Activated naive CD8-positive, alpha-beta T cell treated with anti-CD3 and anti-CD28 coated beads, Interleukin-2, amount 10 ng/mL, durations not matched to agents 7 days and 5 days (primary cell): ENCODE measurements at places on chromosomes 1 and 21. TPM values are rescaled to one million over a fixed set of nuclear protein-coding genes. Genes with fewer than 3 reads are reported as not detected.

The SLC2A5 gene
- total RNA-seq: not detected

The HES2 gene
- total RNA-seq: not detected

DNA sequence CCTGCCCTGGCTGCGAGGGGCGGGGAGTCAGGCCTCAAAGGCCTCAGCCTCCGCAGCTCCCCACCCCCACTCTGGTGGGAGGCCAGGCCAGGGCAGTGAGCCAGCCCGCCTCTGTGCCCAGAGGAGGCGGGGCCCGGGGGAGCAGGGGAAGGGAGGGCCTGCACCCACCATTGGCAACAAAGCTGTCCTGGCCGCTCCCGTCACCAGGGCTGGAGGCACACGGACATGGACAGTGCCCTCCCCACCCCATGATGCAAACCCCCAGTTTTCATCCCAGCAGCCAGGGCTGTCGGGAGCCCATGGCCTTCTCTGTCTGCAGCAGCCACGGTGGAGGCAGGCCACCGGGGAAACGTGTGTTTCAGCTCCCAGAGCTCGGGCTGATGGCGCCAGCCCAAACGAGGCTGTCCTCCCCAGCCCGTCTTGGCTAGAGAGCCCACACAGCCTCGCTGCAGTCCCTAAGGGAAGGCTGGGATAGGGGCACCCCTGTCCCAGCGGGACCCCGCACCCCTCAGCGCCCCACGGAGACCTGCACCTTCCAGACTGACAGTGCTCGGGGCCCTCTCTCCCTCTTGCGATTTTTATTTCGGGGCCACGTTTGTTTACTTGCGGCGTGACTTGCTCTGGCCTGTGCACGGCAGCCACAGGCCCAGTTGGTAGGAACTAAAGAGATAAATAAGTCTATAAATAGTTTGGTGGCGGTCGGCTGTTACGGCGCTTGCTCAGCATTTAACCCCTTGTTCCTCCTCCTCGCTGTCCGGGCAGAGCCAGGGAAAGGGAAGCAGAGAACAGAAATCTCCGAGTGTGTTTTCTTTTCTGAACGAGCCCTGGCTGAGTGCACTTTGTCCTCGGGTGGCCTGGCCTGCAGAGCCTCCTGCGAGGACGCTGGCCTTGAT is 101.8 kb downstream of the PRDM16 start:
- no peak for DNase-seq

- DNase-seq: peak; percentile 68
These were observed 1.0 kb upstream of the S100A2 start for GRCh38 chr1:153566414-153567371.

DNA sequence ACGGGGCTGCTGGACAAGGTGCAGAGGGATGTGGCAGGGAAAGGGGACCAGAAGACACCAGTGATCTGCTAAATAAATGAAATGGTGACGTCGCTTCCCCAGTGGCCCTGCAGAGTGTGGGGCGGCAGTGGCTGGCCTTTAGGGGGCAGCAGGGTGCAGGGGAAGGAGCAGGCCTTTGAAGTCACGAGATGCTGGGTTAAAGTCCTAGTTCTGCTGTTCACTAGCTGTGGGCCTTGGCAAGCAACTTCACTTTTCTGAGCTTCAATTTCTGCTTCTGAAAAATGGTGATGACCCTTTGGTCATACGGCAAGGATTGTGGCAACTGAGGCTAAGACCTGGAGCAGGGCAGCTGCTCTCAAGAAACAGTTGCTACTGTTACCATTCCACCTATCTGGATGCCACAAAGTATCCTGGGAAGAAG is 9.2 kb upstream of the GALE start:
- DNase-seq: peak; percentile 84

DNA sequence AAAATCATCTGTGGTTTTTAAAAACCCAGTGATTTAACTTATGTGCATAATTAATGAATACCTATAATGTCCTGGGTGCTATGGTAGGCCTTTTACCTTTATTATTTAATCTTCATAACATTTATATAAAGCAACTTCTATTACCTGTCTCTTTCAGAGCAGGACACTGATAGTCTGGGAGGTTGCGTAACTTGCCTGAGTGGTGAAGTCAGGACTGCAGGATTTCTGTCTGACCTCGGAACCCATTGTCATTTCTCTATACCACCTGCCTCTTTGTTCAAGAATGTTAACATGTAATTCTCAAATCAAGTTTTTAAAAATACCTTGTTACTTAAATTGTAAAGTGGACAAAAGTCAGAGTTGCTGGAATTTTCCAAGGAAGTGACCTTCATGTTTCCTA is 41.0 kb upstream of the BACH1 start:
- DNase-seq: no peak

GRCh38 chr1:110161849-110162248 is 11.6 kb downstream of the SLC6A17 start:
- DNase-seq: no peak

- no peak for DNase-seq
These were observed 30.6 kb downstream of the SYT6 start for GRCh38 chr1:114122941-114123618.

The NR0B2 gene
- not detected for total RNA-seq

DNA sequence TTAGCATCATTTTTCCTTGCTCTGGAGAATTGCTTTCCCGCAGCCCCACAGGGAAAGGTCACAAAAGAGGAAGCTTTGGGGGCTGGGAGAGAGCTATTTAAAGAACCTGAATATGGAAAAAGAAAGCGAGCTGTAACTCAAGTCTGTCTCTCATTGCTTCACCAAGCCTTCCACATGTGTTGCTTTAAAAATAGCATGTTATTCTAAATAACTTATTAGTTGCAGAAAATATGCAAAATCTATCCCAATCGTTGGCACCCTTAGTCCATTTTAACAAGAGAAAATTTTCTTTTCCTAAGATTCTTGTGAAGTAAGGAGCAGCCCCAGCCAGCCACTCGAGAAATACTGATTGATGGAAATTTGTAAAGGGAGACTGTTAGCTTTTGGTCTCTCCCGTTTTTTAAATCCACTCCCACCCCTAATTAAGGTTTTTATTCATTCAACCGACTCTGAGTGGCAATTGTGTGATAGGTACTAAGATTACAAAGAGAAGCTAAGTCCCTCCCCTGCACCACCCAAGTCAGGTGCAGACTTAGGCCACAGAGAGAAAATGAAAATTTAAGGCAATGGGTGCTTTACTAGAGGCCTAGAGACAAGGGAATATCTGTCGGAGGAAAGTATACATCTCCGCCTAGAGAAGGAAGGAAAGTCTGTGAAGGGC is 802 bp downstream of the CYP4X1 start:
- DNase-seq: no peak

- no peak for DNase-seq
These were observed 21.3 kb upstream of the PHTF1 start for GRCh38 chr1:113780374-113781146.

The PGBD2 gene
- 9.6 TPM for total RNA-seq

DNA sequence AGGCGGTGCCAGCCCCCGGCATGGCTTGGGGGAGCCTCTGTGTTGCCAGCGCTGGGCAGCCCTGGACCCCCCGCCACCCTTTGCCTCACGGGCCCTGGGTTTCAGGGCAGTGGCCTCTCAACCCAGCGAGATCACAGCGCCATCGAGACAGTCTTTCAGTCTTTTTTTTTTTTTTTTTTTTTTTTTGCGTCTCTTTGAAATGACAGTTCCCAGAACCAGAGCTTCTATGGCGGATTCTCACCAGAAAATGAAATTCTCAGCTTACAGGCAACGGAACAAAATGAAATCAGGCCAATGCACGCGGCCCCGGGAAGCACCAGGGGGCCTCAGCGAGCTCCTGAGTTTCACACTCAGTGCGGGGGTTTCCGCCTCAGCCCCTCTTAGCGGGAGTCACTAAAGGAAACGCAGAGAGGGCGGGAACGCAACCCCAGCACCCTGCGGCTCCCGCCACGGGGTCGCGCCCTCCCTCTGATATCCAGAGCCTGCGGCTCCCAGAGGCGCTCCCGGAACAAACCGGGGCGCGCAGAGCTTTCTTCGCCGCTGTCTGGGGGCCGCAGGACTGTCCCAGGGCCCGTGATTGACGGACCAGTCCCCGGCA is 8.0 kb upstream of the COL6A1 start:
- peak; percentile 80 for DNase-seq

GRCh38 chr1:94522304-94522703 is 19.3 kb downstream of the F3 start:
- DNase-seq: no peak

GRCh38 chr1:110433213-110433612 is 17.7 kb upstream of the PROK1 start:
- no peak for DNase-seq
